CD4-positive, alpha-beta T cell treated with Interleukin-21 for 1 hour (primary cell): ENCODE measurements at places on chromosomes 7 and 10.
A peak's percentile ranks its signal among the peaks of the same experiment; 100 is the strongest.

DNA sequence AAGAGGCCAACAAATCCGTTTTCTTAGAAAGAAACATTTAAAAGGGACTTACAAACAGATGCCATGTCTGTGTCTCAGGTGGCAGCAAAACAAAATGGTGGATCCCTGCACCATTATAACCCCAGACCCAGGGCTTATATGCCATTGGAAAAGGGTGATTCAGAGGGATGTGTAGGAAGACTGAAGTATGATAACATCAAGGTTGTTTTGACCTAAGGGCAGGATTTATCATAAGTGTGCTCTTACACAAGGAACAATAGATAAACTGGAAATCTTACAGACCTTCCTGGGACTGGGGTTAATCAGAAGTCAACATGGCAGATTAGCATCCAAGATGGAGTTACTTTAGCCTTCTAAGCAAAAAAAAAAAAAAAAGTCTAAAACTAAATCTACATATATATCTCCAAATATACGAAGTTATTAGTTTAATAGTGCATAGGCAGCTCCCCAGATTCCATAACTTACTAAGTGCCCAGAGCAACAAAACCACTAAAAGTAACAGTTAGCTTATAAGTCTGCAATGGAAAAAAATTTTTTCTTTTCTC lies 34.3 kb upstream of the WNT16 start:
- no peak for DNase-seq

DNA sequence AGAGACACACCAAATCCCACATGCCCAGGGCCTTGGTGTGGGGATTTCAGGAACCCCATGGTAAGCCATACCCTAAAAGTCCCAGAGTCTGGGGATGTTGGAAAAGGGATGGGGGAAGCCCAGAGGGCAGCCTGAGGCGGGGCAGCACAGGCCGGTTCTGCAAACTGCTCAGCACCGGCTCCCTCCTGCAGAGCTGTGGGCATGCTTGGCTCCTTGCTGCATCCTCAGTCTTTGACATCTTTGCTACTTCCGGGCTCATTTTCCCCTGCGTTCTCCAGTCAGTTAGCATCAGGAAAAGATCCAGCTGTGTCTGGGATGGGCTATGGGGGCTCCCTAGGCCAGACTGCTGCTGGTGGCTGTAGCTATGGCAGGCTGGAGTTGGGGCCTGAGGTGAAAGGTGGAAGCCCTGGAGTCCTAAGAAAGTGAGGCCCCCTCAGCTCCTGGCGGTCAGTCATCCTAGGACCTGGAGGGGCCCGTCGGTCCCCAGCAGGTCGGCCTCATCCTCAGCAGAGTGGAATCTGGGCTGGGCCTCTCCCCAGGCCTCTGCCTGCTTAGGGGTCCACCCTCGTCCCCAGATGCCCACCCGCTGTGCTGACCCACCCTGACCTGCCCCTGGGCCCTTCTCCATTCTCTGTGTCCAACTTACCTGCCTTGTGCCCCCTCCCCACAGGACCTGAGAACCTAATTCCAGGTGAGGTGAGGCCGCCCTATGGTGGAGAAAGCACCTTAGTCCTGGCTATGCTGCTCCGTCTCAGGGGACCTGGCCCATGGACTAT lies 9.3 kb downstream of the TBATA start:
- DNase-seq = no peak

DNA sequence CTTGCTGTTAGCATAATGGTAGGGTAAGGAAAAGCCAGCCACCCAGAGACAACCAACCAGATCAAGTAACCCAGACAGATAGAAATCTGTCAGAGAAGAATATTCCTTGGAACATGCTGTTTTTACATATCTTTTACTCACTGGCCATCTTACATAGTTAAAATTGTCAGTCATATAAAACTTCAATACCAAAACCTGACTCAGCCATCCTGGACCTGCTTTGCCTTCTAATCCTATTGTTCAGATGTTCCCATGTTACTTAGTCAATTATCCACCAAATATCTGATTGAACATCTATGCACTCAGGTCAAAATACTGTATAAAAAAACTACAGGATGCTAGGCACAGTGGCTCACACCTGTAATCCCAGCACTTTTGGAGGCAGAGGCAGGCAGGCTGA lies 466.5 kb upstream of the NRP1 start:
- no peak for DNase-seq

- peak; percentile 11 for DNase-seq
Observed at GRCh38 chr10:119029613-119030420, at the start of gene NANOS1. TSS of gene NANOS1 (plus strand) at chr10:119029714. CDS start at chr10:119029802, 88 bp downstream.

- no peak for DNase-seq
Observed at GRCh38 chr10:119055472-119055871, 25.1 kb downstream of the EIF3A start.

- peak; percentile 15 for DNase-seq
Observed at GRCh38 chr7:106768324-106768751, 96.7 kb upstream of the PIK3CG start.

DNA sequence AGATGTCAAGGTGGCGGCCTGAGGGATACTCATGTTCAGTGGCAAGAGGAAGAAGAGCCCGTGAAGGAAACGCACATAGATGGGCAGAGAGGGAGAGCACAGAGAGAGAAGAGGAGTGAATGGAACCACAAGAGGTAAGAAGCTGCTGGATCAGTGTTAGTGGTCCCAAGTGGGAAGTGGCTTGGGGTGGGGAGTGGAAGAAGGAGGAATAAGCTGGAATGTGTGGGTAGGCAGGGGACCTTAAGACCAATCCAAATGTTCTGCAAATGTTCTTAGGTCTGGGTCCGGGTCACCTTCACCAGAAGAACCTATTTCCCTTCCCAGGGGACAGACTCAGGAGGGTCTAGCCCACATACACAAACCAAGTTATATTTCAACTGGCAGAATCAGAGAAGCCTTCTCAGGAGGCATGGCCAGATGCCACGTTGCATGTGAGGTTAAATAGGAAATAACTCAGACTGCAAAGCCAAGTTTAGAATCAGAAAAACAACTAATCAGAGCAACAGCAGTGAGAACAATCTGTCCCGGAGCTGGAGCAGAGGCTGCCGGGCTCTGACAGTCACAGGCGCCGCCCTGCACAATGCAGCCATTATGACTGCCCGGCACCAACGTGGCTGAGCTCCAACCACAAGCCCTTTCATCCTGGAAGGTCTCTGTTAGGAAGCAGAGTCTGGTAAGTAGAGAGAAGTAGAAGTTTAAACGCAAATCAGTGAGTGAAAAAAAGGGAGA lies 78.6 kb upstream of the ARMC3 start:
- no peak for DNase-seq

DNA sequence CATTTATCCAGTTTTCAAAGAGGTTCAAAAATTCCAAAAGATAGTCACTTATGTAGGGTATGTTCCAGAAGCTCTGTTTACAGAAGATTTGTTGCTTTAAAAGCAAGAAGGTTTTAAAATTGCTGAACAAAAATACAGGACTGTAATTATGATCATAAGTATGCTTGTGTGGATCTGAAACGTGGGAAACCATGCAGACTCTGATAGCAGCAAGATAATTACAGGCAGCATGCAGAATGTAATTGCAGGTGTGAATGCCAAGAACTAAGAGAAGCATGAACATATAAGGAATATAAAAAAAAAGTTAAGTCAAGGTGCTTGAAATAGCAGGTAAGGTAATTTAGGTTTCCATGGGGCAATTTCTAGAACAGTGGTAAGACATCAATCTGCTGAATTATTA lies 405.7 kb downstream of the ARL4A start:
- DNase-seq = no peak

GRCh38 chr7:92052684-92053083 lies 81.6 kb downstream of the CYP51A1 start:
- no peak for DNase-seq

GRCh38 chr10:80411681-80412220 lies 3.4 kb downstream of the PRXL2A start:
- DNase-seq = no peak

- no peak for DNase-seq
Observed at GRCh38 chr7:70032649-70033048, 434.4 kb downstream of the AUTS2 start.

GRCh38 chr10:110368556-110368955 lies 63.8 kb upstream of the SMNDC1 start:
- DNase-seq = no peak
